ENCODE measurements at places on chromosomes 1 and 21. TPM values are rescaled to one million over a fixed set of nuclear protein-coding genes. Genes with fewer than 3 reads are reported as not detected.

Gene PAQR6
- polyA plus RNA-seq: 4.0 TPM

Gene RPL5
- polyA plus RNA-seq: 3,314 TPM

GRCh38 chr21:15022608-15023261, 42.1 kb downstream of the NRIP1 start:
- no peak for DNase-seq

Gene OR2L3
- not detected for polyA plus RNA-seq

- DNase-seq: no peak
Observed at GRCh38 chr21:28447462-28447861, 545.2 kb downstream of the LTN1 start.

- DNase-seq: no peak
Observed at GRCh38 chr1:55605155-55605554, 390.0 kb upstream of the USP24 start.

DNA sequence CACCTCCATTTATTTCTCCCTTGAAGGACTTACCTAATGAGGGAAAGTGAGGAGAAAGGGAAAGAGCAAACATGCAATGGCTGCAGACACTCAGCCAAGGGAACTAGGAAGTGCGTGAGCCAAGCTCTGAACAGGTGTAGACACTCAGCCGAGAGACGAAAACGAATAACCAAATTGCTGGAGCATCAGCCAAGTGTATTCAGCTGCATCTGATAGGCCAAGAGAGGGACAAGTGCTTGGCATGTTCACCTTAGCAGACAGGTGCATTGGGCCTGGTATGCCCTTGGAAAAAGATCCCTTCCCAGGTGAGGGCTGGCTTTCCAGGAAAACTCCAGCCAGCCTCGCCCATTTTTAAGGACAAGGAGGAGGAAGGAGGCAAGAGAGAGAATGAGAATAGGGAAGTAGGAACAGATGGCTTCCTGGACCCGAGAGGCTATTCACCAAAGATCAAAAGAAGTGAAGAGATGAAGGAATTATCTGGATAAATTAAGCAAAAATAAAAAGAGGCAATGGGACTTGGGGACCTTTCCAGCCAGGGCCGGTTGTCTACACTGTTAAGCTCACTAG, 184.7 kb downstream of the TOMM20 start:
- no peak for DNase-seq

Gene SOX13
- 52.7 TPM for polyA plus RNA-seq

DNA sequence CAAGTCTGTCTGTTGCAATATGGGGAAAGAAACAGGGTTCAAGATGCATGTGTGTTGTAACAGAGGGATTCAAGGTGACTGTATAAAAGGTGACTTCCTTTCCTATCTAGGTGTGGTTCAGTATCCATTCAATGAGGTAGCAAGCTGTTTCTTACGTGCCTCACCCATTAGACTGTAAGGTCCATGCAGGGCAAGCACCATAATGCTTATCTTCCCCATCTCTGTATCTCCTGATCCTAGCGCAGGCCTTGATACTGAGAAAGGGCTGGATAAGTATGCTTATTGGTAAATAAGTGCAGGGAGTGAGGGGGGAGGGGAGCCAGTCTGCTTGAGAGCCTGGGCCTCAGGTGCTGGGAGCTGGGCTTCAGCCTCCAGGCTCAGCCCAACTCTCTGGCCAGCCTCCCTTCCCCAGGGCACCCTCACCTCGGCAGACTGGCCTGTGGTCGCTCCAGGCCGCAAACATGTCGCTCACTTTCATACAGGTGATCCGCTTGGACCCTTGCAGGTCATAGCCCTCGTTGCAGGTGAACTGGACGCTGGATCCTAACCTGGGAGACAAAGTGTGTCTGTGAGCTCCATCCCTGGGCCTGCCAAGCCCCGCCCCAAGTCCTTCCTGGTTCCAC, 44.5 kb upstream of the HMGB4 start:
- DNase-seq: no peak

GRCh38 chr1:76868154-76868882, 1.0 kb downstream of the ST6GALNAC5 start:
- DNase-seq: peak; percentile 42

Gene SSX2IP
- 18.0 TPM for polyA plus RNA-seq

DNA sequence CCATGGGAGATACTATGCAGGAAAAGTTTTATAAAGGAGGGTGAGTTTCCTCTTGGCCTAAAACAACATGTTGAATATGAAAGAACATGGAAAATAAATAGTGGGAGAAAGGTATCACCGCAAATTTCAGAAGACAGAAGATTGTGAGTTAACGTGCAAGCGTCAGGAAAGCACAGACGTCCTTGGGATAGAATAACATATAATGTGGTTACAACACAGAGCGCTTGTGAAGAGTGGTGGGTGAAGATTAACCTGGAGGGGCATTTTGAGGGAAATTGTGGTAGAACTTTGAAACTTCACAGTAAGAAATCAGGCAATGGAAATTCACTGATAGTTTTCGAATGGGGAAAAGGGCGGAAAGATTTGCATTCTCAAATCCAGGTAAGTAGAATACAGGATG, 47.3 kb downstream of the NEGR1 start:
- DNase-seq: no peak

GRCh38 chr1:19067912-19068638, 111.6 kb upstream of the IFFO2 start:
- no peak for DNase-seq

- DNase-seq: no peak
Observed at GRCh38 chr1:37040261-37040660, 5.9 kb upstream of the GRIK3 start.

GRCh38 chr1:198641501-198641900, 2.7 kb downstream of the PTPRC start:
- DNase-seq: no peak

Gene RBP7
- 1.1 TPM for polyA plus RNA-seq

Gene CD1B
- polyA plus RNA-seq: not detected

Gene KCNN3
- polyA plus RNA-seq: 3.2 TPM

- no peak for DNase-seq
Observed at GRCh38 chr1:236760480-236760879, 34.6 kb upstream of the MTR start.

DNA sequence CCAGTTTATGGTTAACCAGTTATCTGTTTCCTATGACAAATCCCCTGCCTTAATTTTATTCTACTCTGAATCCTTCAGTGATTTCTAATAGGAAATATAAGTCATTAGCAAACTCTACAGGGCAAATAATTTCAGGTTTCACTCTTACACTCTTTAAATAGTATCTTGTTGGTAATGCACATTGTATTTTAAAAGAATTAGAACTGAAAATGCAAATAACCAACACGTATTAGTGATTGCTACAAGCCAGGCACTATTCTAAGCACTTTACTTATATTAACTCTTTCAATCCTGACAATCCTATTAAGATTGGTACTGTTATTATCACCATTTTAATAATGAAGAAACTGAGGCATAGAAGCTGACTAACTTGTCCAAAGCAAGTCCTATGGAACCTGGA, 48.3 kb upstream of the LHX8 start:
- no peak for DNase-seq

- no peak for DNase-seq
Observed at GRCh38 chr1:184069675-184070074, 18.1 kb downstream of the TSEN15 start.

DNA sequence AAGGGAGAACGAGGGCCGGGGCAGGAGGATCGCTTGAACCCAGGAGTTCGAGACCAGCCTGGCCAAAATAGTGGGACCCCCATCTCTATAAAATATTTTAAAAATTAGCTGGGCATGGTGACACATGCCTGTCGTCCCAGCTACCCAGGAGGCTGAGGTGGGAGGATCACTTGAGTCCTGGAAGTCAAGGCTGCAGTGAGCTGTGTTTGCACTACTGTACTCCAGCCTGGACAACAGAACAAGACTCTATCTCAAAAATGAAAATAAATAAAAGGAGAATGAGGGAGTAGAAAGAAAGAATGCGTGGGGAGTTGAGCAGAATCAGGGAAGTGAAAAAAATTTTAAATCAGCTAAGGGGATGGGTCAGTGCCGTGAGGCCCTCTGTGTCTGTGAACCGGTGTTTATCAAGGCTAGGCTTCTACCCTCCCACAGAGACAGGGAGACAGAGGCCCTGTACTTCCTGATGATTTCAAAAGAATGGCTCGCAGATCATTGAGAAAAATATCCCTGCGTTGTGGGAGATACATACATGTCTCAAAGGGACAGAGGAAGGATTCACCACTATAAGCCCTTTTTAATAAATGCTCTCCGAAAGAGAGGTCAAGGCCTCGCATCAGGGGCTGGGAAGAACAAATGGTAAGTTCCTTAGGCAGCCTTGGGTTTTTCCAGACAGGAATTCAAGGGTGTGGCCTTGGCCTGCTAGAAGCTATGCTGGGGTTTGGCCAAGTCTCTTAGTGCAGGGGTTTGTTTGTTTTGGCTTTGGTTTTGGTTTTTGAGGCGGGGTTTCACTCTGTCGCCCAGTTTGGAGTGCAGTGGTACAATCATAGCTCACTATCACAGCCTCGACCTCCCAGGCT, 20.7 kb downstream of the IL10RB start:
- peak; percentile 24 for DNase-seq

DNA sequence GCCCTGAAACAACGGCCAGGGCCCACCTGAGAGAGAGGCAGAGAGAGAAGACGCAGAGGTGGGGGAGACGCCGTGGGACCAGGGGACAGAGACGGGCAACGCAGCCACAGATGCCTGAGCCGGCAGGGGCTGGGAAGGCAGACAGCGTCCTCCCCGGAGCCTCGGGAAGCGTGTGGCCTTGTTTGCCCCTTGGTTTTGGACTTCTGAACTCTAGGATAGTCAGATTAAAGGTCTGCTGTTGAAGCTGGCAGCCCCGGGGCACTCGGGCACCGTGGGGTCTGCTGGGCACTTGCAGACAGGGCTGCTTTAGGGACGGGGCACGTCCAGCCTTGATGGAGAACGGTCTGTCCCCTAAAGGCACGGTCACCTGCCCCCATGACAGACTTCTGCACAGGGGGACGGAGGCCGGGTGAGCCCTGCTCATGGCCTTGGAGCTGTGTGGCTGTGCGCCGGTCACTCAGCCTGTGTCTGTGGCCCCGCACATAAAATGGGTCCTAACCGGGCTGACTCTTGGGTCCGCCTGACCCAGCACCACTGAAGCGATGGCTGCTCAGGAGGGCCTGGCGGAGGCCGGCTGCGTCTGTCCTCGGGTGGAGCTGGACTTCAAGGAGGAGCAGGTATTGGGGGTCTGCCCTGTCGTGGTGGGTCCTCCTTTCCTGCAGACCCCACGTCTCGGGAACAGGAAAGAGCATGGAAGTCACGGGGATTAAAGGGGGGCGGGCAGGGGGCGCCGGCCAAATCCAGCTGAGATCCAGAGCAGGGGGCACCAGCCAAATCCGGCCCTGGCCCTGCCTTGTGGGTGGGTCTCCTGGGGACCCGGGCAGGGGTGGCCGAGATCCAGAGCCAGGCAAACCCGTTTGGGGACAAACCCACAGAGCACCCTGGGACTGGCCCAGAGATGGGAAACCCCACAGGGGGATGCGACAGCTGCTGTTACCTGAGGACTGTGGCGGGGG, 9.6 kb upstream of the RNF223 start:
- no peak for DNase-seq

- DNase-seq: no peak
Observed at GRCh38 chr1:186763107-186763506, 65.6 kb upstream of the PLA2G4A start.

GRCh38 chr1:209309198-209309597, 274.3 kb upstream of the CAMK1G start:
- DNase-seq: no peak

GRCh38 chr1:98781906-98782305, 120.4 kb downstream of the SNX7 start:
- no peak for DNase-seq

- no peak for DNase-seq
Observed at GRCh38 chr1:242139442-242139841, 140.5 kb upstream of the MAP1LC3C start.

DNA sequence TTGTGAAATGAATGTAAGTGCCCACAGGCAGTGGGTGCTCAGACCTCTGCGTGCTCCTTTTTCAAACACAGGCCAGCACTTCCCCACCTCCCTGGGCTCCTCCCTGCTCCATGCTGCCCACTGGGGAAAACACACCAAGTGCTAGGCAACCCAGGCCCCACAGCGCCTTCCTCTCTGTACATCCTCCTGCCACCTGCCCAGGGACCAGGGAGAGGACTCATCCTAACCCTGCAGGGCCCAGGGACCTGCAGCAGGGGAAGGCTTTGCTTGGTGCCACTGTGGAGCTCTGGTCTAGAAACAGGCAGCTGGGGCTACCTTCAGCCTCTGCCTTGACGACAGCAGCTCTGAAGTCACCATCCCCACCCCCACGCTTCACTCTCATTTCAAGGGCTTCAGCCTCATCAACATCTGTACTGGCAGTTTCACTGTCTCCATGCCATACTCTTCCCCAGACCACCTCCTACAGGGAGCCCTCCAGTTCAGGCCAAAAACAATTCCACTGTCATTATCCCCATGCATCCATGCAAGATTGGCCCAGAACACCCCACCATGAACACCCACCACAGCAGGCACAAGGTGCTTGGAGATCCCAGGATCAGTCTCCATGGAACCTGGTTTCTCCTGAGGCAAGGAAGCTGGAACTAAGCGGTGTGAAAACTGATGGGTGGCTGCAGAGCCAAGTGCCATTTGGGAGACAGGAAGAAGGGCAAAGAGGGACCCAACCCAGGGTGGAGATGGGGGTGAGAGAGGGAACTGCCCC, 1.1 kb downstream of the IGSF8 start:
- no peak for DNase-seq

- DNase-seq: no peak
Observed at GRCh38 chr1:243495442-243496186, 239.8 kb downstream of the SDCCAG8 start.

Gene DYNLT5
- 12.5 TPM for polyA plus RNA-seq

DNA sequence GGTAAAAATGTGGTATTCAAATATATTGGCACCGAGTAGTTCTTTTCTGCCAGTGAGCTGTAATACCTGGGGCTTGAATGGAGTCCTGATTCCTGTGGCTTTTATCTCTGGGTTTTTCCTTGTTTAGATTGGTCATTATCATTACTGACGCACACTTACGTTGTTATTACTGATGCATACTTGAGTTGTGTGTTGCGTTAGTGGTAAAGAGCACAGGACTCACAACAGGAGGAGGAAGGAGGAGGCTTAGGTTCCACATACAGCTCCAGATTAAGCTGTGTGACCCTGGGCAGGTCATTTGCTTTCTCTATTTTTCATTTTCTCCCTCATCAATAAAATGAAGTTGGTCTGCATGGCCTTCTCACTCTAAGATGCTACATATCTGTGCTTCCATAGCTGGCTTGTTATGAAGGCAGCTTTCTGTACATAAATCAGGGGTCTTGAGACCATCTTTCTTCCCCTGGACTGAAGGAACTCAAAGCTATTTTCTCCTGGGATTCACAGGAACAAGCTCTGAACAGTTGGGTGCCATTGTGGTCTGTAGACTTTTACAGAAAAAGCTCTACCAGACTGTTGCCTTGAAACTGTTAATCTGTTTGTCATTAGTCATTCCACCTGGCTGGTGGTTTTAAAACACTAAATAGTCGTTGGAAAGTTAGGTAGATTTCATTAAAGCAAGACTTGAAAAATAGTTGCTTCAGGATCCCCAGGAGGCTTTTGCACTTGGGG, 5.6 kb downstream of the ARID1A start:
- no peak for DNase-seq

Gene ZBTB8A
- polyA plus RNA-seq: 18.1 TPM

Gene FMO5
- polyA plus RNA-seq: 5.2 TPM

DNA sequence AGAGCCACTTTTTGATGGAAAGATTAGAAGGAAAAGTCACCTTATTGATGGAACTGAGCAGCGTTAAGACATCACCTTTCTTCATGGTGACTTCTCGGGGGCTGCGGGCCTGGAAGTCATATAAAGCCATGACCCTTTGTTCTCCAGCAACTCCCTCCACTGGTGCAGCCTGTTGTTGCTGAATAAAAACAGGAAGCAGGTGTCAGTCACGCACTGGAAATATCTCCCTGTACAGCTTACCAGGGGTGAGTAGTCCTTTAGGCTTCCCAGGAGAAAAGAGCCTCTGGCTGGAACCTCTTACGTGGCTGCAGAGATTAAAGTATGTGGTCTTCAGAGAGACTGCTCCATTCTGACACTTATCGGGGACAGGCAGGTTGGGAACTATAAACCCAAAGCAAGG, 31.9 kb downstream of the SPTA1 start:
- no peak for DNase-seq

Data from right lung (tissue), 10 donors.